ENCODE measurements at places on chromosomes 2 and 18.

GRCh38 chr18:680392-680791 lies 22.9 kb downstream of the TYMS start:
- DNase-seq: no peak

GRCh38 chr2:73896362-73897239 lies 3.8 kb downstream of the ACTG2 start:
- DNase-seq: no peak

- no peak for DNase-seq
Measured at GRCh38 chr2:71995067-71995665, 152.5 kb downstream of the CYP26B1 start.

DNA sequence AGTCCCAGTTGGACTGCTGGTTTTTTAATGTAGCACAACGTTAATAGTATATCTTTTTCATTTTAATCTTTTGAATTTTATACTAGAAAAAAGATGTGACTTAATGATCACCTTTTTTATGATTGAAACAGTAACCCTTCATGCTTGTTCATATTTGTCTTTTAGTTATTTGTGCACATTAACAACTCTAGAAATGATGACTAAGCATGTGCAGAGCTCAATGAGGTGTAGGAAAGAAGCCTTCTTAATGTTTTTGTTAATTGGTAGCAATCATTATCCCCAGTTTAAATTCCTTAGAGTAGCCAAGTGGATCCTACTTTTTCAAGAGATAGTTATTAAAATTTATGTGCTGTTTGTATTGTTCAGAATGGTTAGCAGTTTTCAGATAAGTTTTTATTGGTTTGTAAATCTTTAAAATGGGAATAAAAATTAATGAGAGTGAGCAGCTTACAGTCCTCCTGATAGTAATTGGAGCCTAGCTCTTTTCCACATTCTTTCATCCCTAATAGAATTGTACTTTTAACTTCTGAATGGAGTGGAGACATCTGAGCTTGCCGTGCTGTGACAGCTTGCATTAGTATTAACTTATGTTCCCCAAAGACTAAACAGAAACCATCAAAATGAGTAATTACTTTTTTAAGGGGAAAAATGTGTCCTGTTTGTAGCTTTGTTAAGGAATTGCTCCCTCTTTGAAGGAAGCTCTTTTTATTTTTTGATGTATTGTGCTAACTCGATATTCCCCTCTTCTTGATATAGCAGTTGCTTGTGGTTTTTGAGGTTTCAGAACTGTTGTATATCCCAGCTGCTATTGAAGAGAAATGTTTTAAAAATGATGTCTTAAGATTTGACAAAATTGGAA lies 17.3 kb downstream of the PIK3C3 start:
- no peak for DNase-seq

GRCh38 chr2:75146606-75147332 lies 52.6 kb downstream of the TACR1 start:
- DNase-seq: no peak

DNA sequence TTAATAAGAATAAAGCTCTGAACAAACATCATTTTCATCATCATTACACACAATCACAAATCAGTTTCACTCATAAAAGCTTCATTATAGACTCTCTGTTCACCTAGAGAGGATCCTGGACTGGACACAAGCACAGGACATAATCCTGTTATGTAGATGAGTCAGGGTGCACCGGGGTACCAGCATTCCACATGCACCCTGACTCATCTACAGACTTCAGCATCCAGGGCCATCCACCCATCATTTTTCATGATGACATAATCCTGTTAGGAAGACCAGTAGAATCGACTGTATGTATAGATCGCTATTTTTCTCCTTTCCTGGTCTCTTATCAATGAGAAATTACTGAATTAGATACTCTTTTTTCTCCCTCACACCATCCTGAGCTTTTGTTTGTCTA lies 73.7 kb upstream of the PIK3C3 start:
- DNase-seq: no peak

GRCh38 chr18:53489266-53489665 lies 735.2 kb downstream of the MBD2 start:
- no peak for DNase-seq

DNA sequence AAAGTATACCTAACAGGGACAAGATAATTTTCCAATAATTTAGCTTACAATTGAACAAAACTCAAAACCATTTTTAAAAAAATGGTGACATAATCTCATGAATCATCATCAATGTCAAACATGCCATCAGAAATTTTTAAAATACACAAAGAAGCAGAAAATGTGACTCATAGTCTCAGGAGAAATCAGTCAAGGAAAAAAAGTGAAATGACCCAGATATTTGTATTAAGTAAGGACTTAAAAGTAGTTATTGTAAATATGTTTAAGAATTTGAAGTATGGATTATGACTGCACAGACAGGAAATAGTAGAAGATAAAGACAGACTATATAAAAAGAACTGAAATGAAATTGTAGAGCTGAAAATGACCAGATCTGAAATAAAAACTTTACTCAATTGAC lies 473.9 kb upstream of the SYT4 start:
- DNase-seq: no peak

- no peak for DNase-seq
Measured at GRCh38 chr2:188659656-188660406, 314.3 kb upstream of the COL3A1 start.

GRCh38 chr2:11397513-11397912 lies 53.1 kb upstream of the ROCK2 start:
- no peak for DNase-seq

DNA sequence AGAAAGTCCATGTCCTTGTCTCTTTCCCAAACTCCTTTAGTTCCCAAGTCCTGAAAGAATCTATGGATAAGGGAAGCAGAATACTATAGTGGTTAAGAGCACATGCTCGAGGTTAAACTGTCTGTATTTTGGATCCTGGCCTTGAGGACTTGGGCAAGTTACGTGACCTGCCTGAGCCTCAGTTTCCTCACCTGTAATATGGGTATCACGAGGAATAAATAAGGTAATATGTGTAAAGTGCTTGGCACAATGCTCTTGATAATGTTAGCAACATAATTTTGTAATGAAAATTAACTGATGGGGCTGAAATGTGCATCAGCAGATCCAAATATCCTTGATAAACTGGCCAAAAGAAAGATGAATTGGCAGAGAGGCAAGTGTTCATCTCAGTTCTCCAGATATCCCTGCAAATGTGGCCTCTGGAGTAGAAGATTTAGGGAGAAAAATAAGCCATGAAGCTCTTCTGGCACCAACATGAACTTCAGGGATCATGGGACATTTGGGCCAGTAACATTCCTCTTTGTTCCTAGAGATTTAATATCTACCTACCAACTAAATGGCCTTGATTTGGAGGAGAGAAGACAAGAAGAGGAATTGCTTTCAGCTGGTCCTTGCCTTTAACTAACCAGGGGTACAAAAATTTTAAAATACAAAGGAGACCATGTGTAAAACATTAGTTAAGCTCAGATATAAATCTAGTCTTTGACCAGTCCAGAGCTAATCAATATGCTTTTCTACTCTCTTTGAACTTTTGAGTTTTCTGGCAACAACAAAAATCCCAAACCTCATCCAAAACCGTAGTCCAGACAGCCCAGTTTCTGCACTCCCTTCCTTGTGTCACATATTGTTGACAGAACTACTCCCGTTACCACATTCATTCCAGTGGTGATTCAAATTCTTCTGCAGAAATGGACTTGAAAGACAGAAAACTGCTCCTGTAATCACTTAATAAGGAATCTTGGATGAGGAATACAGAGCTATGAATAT lies 52.7 kb upstream of the EML4 start:
- no peak for DNase-seq

GRCh38 chr2:118115761-118116160 lies 27.5 kb downstream of the INSIG2 start:
- DNase-seq: no peak

- no peak for DNase-seq
Measured at GRCh38 chr18:37428288-37428974, 137.2 kb downstream of the CELF4 start.

DNA sequence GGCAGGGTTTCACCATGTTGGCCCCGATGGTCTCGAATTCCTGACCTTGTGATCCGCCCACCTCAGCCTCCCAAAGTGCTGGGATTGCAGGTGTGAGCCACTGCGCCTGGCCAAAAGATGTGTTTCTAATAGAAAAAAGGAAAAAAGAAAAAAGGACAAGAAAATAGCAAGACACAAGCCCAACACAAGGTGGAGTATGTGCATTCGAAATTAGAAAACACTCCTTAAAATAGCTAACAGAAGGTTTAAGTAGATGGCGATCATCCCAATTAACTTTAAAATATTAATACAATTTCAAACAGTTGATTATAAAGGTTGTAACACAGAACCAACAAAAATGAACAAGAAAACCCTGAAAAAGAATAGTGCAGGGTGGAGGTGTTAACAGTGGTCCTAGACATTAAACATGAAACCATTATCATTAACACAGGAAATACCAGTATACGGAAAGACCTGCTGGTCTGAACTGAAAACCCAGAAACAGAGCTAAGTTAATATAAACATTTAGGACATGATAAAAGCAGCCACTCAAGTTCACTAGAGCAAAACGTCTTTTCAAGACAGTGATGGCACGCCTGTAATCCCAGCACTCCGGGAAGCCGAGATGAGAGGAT lies 57.9 kb downstream of the HDLBP start:
- no peak for DNase-seq

DNA sequence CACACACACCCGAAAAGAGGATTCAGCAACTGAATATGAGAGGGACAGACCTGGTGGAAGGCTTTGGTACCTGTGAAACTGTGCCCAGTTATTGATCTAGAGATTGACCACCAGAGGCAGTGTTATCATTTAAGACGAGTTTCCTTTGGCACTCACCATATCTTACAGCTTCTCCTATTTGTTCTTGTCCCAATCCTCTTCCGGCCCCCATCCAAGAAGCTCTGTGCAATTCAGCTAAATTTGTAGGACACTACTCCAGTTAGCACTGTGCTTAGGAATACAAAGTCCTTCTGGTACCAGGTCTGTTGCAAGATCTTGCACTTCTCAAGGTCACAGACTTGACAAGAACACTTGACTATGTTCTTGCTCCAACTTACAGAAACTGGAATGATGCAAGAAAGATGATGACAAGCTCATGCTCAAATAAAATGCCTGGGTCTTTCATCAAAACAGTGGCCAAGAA lies 177.7 kb downstream of the TMEM247 start:
- DNase-seq: no peak

DNA sequence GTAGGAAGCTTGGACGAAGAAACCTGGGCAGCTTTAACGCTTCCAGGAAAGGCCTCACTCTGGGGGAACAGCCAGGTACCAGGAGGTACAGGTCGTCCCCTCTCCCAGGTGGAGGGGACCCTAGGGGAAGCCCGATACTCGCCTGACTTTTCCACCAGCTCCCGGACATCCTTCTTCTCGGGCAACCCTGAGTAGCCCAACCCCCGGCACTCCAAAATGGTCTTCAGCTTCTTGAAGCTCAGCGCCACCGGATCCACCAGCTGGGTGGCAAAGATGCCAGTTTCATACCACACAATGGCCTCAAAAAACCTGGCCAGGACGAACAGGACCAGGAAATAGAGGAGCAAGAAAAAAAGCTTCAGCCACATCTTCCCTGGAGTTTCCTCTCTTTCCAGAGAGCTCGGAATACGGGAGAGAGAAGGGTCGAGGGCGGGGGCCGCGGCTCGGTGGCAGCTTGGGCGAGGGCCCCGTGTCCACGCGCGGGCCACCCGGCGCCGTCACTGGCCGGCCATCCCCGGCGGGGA lies 1.1 kb downstream of the RNF103 start:
- DNase-seq: no peak

DNA sequence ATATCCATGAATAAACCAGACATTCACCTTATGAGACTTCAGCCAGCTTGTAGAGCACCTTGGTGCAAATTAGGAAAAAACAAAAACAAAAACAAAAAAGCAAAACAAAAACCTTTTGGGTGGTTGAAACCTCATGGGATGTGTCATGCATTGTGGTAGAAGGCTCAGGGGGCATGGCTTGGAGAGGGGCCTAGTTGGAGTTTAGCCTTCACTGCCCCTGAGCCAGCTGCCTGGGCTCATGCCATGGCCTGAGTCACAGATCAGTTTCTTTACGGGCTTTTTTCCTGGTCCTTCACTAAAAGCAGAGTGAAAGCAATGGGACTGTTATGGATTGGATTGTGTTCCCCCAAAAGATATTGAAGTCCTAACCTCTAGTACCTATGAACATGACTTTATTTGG lies 22.0 kb upstream of the DAPL1 start:
- no peak for DNase-seq

- DNase-seq: no peak
Measured at GRCh38 chr2:134097740-134098139, 156.1 kb upstream of the MGAT5 start.

DNA sequence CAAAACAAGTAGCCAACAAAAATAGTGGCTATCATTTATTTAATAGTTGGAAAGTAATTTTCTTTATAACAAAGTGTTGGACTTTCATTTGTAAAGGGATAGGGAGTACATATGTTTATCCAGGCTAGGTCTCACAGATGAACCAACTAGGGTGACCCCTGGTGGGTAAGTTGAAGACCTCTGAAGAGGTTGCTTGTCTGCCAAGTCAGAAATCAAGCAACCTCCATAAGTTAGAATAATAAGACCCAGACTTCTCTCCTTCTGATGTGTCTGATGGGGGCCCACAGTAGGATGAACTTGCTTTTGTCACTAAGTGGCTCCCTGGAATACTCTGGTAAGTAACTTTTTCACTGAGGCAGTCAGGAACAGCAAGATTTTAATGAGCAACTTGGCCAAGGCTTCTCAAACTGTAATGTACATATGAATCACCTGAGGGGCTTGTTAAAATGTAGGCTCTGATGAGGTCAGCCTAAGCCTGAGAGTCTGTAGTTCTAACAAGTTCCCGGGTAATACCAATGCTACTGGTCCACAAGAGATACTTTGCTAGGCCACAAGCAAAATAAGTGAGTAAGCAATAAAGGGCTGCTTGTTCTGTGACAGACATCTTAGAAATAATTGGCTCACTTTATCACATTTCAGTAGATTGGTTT lies 319.6 kb downstream of the PIK3C3 start:
- DNase-seq: no peak

DNA sequence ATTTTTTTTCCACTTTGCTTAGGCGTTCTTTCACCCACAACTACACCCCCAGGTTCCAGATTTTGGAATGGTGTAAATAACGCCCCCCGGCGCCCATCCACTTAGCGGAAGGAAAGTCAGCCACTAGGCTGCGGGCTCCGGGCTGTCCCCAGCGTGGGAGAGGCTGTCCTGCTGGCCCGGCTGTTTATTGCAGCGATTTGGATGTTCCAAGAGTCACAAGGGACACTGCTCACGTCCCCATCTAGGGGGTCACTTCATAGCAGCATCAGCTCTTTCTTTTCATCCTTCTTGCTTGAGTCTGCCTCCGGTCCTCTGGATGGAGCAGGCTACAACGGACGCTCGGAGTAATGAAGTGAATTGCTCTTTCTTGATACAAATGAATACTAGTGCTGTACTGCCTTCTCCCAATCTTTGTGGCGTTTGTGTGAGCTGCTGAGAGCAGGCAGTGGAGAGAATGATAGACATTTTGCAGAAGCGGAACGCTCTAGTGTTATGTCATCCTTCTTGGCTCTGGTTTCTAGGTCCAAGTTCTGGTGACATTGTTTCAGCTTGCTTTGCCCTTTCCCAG lies 50.7 kb upstream of the PAIP2B start:
- DNase-seq: no peak

DNA sequence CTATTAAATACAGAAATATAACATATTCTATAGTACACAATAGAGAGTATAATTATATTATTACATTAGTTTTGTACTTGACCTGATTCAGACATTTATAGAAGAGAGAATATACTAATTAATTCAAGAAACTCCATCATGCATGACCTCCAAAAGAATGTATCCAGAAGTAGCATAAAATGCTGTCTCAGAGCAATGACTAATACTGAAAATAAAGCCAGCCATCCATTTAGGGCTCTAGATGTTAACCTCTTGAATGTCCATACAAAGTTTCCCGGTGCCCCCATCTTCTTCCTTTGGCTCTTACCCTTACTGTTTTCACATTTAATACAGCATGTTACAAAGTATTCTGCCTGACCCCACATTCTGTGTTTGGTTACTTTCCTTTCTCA lies 102.0 kb downstream of the ARHGAP15 start:
- no peak for DNase-seq
